B cell (primary cell): ENCODE measurements at places on chromosomes 13 and 19.
A peak's percentile ranks its signal among the peaks of the same experiment; 100 is the strongest.

- DNase-seq, result no peak
Measured at GRCh38 chr19:15422296-15423075, 3.7 kb upstream of the AKAP8L start.

GRCh38 chr19:41530761-41531301 is 45.1 kb upstream of the CEACAM21 start:
- DNase-seq, result peak; percentile 75

GRCh38 chr13:72181661-72182060 is 314.7 kb upstream of the DACH1 start:
- DNase-seq, result no peak

GRCh38 chr13:30292325-30292724 is 15.0 kb downstream of the KATNAL1 start:
- no peak for DNase-seq

GRCh38 chr19:30670011-30670329 is 297.8 kb downstream of the ZNF536 start:
- no peak for DNase-seq
